Stimulated activated CD4-positive, alpha-beta T cell treated with anti-CD3 and anti-CD28 coated beads, Interleukin-1b, Interleukin-23, amount 100 ng/mL, for 1 hour (primary cell): ENCODE measurements at places on chromosomes 5 and 9.

GRCh38 chr9:16871336-16872151 is 1.1 kb upstream of the BNC2 start:
- DNase-seq, result no peak

DNA sequence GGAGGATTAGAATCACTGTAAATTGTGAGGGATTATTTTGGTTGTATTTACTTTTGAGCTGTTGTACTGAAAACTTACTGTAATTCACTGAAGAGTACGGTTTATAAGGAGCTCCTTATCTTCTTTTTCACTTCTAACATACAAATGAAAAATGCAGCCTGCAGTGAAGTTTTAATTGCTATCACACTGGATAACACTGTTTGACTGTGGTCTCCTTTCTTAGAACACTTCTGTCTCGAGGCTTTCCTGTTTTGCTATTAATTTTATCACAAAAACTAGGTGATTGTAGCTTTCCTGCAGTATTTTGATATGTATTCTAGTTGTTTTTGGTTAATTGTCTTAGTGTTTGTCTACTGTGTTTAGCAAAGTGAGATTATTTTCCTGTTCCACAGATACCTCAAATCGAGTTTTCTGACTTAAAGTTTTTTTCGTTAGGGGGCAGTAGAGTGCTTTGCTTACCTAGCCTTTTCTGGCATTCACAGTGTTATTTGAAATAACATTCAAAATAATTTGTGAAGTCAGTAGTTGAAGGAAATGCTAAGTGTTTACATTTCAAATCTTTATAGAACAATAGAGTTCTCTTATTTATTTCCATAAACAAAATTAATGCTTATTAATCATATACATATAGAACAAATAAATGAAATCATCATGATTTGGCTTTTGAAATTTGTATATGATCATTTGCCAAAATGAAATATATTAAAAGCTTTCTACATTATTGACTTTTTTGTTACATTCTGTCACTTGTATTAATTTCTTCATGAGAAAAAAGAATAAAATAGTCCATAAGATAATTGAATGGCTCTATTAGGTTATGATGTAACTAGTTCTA is 52.9 kb downstream of the COMMD10 start:
- DNase-seq, result no peak

DNA sequence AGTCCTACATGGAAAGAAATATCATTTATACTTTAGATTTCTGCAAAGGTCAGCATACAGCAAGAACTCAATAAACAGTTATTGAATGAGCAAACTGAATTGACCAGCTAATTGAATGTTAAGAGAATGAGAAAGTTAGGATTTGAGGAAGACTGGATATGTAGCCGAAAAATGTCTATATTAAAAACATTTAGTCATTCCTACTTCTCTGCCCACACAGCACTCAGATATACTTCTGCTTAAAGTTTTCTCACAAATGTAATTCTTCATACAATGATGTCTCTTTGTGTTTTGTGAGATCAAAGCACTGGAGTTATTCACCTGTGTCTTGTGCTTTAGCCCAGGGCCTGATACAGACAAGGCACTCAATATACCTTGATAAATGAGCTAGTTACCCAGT is 188.6 kb downstream of the PARP8 start:
- DNase-seq, result no peak

DNA sequence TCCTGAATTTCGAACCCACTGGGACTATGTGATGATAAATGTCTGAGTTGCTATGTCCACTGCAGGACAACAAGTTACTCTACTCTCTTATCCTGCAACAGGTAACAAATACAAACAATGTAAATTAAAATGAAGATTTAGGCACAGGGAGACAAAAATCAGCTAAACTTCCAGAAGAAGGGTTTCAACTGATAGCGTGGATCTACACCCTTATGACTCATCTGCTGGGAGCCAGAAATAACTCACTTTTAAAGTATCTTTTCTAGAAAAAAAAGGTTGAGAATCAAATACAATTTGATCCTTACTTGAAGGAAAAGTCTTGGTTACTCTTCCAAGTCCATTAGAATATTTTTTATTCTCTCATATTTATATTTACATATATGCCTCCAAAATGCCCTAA is 21.4 kb downstream of the PJA2 start:
- no peak for DNase-seq

DNA sequence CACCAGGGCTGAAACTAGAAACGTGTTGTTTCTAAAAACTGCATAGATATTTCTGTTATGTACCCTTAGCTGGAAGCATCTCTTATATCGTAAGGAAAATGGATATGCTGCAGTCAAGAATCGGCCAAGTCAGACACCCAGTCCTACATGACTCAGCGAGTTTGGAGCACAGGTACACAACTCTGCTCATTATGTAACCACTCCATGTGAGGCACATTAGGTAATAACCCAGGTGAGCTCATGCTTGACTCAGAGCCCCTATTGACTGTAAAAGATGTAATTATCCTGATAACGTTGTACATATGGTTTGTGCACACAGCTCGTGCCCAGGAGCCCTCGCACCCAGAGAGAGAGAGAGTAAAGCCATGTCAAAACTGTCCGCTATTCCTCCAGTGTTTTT is 593.7 kb upstream of the ACO1 start:
- no peak for DNase-seq
